ENCODE measurements at places on chromosomes 5 and 9.
A peak's percentile ranks its signal among the peaks of the same experiment; 100 is the strongest.

GRCh38 chr9:123806829-123807228 is 123.1 kb downstream of the DENND1A start:
- DNase-seq = no peak

- DNase-seq = peak; percentile 60
Measured at GRCh38 chr5:149240354-149240998, 31.2 kb upstream of the AFAP1L1 start.

DNA sequence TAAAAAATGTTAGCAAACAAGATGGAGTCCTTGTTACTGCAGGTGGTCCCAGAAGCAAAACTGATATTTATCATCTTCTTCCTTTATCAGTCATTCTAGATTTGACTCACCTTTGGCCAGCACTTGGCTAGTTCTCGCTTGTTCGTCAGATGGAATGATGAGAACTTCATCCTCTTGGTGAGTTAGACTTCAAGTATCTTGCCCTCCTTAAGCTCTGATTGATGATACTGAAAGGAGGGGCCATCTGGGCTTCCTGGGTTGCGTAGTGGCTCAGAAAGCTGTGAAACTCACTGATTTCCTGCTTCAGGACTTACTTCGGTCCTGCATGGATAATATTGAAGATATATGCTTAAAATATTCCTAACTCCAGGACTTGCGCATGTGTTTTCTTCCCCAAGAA is 1248.2 kb upstream of the CDH9 start:
- DNase-seq = no peak

DNA sequence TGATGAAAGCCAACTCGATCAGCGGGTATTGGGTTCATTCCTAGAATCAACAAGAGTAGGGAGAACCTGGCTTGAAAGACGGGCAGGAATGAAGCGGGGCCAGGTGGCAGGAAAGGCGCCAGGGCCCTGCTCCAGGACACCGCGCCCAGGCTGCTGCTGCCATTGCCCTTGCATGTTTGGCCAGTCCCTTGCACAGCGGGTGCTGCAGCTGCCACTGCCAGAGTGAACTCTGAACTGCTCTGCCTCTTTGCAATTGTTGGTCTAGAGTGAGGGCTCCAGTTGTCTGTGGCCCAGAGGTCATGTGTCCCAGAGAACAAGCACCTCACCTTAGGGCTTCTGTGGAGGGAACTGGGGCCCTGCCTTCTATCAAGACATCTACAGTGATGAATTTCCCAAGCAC is 24.0 kb upstream of the CARTPT start:
- DNase-seq = no peak

DNA sequence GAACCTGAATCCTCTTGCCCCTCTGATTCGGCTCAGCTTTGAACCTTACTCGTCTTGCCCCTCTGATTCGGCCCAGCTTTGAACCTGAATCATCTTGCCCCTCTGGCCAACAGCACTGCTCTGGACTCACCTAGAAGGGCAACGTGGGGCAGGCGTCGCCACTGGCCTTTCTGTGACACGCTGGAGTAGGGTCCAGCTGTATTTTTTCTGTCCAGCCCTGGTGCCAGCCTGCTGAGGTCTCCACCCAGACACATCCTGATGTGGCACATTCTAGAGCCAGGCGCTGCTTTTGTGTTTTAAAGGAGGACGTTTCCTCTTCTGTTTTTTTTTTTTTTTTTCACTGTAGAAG is 15.2 kb upstream of the CPEB4 start:
- no peak for DNase-seq

DNA sequence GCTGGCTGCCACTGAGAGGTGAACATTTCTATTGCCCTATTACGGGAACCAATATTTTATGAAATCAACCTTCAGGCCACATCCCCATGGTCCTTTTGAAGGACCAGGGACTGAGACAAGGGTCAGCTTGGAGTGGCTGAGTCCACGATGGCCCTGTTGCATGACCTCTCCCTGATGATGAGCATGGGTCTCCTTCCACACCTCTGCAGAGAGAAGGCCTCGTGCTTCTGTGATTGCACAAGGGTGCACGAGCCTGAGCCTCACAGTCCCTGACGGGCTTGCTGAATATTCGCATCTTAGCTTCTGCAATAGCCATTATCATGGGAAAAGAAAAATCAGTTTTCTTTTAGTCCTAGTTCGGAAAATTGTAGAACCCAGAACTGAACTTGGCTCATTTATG is 255.0 kb upstream of the IRX2 start:
- DNase-seq = no peak

DNA sequence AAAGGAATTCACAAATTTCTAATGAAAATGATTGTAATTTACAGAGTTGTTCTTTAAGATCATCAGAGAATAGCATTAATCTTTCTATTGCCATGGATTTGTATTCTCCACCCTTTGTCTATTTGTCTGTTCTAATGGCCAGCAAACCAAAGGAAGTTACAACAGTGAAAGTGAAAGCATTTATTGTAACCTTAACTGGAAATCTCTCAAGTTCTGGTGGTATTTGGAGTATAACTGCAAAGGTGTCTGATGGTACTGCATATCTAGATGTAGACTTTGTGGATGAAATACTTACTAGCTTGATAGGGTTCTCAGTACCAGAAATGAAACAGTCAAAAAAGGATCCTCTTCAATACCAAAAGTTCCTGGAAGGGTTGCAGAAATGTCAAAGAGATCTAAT is 21.7 kb downstream of the RMI1 start:
- DNase-seq = no peak

GRCh38 chr9:135512904-135513303 is 8.3 kb upstream of the LCN1 start:
- no peak for DNase-seq

DNA sequence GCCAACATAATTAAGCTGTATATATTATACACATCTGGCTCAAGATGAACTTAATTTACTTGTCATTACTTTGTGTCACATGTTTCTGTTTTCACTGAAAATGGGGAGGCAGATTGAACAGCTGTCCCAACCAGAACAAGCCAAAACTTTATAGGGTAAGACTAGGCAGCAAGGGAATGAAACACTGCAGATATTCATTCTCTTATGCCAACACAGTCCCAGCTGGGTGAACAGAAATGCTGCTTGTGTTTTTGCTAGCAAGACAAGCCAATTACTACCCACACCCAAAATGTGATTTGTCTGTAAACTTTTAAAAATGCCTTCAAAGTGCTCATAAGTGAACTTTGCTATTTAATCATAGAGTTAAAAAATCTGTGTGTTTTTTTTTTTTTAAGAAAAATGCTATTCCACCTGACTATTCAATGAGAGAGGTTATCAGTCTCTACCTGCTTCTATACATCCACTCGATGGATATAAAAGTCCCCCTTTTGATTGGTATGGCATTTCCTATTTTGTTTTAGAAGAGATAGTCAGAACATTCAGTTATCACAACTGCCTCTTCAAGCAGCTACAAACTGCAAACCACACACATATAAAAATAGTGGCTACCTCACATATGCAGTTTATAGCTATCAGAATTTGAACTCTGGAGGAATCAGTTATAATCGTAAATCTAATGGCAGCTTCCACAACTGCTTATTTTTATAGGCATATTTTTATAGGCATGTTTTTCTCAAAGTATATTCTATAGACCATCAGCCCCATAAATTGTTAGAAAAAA is 91.9 kb upstream of the PPP1R2B start:
- DNase-seq = no peak

- DNase-seq = no peak
Measured at GRCh38 chr5:150131978-150132694, 23.5 kb downstream of the PDGFRB start.

- DNase-seq = no peak
Measured at GRCh38 chr5:94908889-94909480, 290.5 kb downstream of the SLF1 start.

DNA sequence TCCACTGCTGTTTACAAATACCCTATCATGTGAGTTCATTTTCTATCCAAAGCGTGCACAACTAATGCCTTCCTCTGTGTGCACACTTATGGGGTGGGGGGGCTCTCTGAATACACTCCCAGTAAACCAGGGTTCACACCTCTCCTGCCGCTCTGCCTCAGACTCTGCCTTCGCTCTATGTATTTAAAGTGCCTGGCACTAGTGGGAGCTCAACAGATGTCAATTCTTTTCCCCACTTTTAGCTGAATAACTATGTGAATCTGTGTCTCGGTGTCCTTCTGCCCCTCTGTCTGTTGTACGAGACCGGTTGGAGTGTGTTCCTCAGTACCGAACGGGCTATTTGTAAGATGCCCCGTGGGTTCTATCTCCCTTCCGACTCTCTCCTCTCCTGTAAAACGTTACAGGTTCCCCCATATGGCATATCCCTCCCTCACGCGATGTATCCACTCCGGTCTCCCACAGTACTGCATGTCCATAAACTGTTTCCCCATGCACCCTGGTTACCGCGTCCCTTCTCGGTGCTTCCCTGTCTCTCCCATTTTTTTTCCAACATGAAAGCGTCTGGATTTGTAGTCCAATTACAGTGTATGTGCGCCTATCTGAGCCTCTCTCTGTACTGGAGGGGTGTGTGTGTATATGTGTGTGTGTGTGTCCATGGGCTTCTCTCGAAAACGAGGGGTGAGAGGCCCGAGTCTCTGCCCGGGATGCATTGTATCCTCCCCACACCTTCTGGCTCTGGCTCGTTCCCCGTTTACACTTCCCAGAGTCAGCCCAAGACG is 1.6 kb downstream of the ELL2 start:
- DNase-seq = no peak

DNA sequence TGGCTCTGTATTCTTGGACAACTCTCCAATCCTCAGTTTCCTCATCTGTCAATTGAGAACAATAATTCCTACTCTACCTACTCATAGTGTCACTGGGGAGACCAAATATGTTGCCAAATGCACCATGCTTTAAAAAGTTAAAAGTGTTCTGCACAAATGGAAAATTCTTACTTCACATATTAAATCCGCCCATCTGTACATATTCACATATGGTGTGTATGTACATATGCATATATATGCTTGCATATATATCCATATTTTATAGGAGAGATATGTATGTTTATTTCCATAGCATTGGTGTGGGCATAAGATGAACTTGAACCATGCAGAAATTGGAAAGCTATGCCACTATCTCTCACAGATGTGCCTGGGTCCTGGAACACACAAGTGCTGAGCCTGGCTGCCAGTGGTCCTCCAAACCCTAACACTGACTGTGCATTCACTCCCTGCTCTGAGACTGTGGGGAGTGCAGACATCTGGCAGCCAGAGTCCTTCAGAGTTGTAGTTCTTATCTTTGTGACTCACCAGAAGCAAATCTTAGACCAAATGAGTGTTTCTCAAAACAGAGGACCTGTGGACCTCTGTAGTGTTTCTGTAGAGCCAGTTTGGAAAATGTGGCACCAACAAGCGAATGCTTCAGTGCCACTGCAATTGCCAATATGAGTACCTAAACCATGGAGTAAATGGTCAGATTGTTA is 168.7 kb downstream of the GRIA1 start:
- DNase-seq = no peak

GRCh38 chr5:59685191-59685530 is 208.4 kb downstream of the PDE4D start:
- DNase-seq = no peak

GRCh38 chr9:121289026-121289771 is 21.2 kb downstream of the GSN start:
- DNase-seq = no peak

DNA sequence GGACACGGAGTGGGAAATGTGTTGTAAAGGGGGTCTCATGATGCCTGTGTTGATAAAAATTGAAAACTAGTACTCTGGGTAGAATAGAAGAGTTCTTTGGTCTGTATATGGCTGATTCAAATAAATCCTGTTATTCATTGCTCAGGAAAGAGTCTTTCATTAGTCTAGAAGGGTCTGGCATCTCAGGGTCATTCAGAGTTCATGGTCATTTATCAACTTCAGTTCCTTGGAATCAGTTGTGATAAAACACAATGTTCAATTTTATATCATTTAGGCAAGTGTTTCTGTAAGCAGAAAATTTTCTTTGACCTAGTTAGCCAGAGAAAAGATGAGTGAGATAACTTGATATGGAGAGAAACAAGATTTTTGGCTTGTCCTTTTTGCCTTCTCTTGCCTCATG is 36.3 kb downstream of the SPATA31D1 start:
- DNase-seq = no peak

DNA sequence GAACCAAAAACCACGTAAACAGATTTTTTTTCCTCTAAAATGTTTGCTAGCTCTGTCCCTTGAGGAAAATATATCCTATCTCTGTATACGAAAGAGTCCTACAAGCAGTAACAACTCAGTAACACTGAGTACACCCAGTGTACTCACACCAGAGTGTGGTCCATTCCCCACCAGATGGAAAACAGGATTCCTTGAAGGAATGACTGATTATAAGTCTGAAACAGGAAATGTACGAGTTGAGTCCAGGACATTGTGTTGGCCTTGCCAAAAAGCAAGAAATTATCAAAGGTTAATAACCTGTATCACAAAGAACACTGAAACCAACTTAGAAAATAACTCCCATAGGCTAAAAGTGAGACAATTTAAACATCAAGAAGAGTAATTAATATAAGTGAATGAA is 20.4 kb downstream of the GOLPH3 start:
- no peak for DNase-seq

GRCh38 chr5:180620014-180620413 is 28.7 kb upstream of the SCGB3A1 start:
- no peak for DNase-seq

All from stimulated activated CD8-positive, alpha-beta memory T cell treated with anti-CD3 and anti-CD28 coated beads, Interleukin-15, amount 100 ng/mL, for 48 hours (primary cell).